Muscle of leg (tissue), 16 donors: ENCODE measurements at places on chromosomes 13 and 19. TPM values are rescaled to one million over a fixed set of nuclear protein-coding genes. Genes with fewer than 3 reads are reported as not detected.

Gene TMEM38A
- 86.7 TPM for total RNA-seq

Gene ZFP28
- 9.0 TPM for total RNA-seq

DNA sequence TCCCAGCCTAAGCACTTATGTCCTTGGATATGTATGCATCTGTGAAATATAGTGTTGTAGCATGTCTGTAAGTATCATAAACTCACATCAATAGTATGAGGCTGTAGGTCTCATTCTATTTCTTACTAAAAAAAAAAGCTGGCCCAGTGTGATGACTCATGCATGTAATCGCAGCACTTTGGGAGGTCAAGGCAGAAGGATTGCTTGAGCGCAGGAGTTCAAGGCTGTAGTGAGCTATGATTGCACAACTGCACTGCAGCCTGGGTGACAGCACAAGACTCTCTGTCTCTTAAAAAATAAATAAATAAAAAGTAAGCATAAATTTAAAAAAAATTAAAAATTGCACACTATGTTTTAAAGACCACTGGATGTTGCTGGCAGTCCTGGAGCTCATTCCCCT, 79.1 kb upstream of the SPATA13 start:
- no peaks in the 10 kb centered on the region for H3K27me3 ChIP-seq
- no peaks in the 10 kb centered on the region for H3K36me3 ChIP-seq
- H3K4me3 ChIP-seq, result no peak overlapping the region
- DNase-seq, result no peak

GRCh38 chr13:42102961-42103865, 54.8 kb downstream of the DGKH start:
- H3K4me3 ChIP-seq, result no peak overlapping the region
- H3K4me1 ChIP-seq, result peaks cover 6% of the 10 kb centered on the region
- H3K27me3 ChIP-seq, result no peaks in the 10 kb centered on the region
- H3K27ac ChIP-seq, result no peak overlapping the region

DNA sequence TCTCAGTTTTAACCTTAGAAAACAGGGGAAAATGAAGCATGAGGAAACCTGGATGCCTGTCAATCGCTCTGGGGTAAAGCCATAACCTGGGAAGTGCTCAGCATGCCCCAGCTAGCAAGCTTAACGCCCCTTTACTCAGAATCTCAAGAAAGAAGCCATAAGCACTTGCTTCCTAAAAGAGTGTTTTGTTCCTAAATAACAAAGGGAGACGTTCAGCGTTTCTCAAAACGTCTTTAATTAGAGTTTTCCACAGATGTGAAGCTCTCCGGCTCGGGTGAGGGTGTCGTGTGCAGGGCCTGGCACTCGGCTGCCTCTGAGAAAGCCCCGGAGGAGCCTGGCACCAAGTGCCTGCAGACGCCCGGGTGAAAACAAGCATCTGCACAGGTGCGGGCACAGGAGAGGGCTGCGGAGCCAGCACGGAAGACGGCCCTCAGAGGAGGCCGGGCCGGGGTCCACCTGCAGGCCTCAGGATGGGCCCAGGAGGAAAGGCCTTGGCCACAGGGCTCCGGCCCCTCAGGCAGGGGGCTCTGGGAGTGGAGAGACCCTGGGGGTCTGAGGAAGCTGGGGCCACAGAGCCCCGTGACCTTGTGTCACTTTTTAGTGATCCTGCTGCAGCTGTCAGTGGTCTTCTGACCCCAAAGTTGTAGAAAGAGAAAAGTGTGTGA, 6.2 kb downstream of the GAS6 start:
- H3K27me3 ChIP-seq, result no peaks in the 10 kb centered on the region
- H3K4me3 ChIP-seq, result no peak overlapping the region
- no peaks in the 10 kb centered on the region for H3K36me3 ChIP-seq
- H3K4me1 ChIP-seq, result peaks cover 54% of the 10 kb centered on the region

DNA sequence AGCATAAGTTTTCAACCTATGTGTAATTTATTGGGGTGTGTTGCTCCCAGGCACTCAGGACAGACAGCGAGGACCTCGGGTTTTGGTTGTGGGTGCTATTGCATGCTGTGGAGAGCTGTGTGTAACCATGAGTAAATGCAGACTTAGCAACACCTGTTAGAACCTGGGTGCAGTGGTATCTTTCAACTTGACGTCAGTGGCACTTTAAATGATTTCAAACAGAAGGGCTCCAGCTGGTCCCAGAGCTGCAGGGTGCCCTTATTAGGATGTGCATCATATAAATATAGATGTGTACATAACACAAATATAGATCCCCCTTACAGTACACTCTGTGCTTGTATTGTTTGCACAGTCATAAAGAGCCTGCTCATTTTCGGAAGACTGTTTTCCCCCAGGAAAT, 228.3 kb upstream of the IRS2 start:
- no peaks in the 10 kb centered on the region for H3K27me3 ChIP-seq
- no peak for DNase-seq
- no peaks in the 10 kb centered on the region for H3K36me3 ChIP-seq
- H3K4me3 ChIP-seq, result no peak overlapping the region
- H3K4me1 ChIP-seq, result peaks cover 3% of the 10 kb centered on the region
